Spleen (tissue), 13 donors: ENCODE measurements at places on chromosomes 6 and 20. TPM values are rescaled to one million over a fixed set of nuclear protein-coding genes. Genes with fewer than 3 reads are reported as not detected.

CAGE1 gene
- polyA plus RNA-seq, result not detected

MAVS gene
- 4.1 TPM for polyA plus RNA-seq

TCP11 gene
- not detected for polyA plus RNA-seq

BPIFB2 gene
- polyA plus RNA-seq, result not detected

ME1 gene
- 1.8 TPM for polyA plus RNA-seq

HTR1E gene
- polyA plus RNA-seq, result not detected

GSTA3 gene
- polyA plus RNA-seq, result not detected

SCRT2 gene
- not detected for polyA plus RNA-seq

MAS1 gene
- polyA plus RNA-seq, result under 0.01 TPM

MYBL2 gene
- polyA plus RNA-seq, result 31.5 TPM

PI3 gene
- 1.7 TPM for polyA plus RNA-seq
